Midbrain (tissue), 1 donor: ENCODE measurements at places on chromosomes 7 and 10.

DNA sequence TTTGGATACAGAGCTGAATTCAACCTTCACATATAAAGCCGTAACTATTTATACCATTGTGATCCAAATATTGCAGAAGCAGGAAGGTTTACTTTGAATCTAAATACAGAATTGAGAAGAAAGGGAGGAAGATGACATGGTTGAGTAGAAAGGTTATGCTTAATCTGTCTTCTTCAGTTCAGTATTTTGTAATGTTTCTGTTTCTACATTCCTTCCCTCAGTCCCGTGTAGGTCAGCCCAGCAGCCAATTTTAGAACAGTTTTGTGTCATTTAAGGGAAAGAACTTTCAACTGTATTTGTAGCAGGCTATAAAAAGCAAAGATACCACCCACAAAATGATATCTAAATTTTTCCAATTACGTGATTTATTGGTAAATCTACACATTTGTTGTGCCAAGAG, 97.4 kb downstream of the CPED1 start:
- no peak for DNase-seq

- no peak for DNase-seq
Observed at GRCh38 chr7:121410829-121411596, 14.9 kb upstream of the FAM3C start.

- DNase-seq, result no peak
Observed at GRCh38 chr10:59741048-59741447, 12.2 kb downstream of the MRLN start.

GRCh38 chr7:42414028-42414427, 177.0 kb upstream of the GLI3 start:
- DNase-seq, result no peak

DNA sequence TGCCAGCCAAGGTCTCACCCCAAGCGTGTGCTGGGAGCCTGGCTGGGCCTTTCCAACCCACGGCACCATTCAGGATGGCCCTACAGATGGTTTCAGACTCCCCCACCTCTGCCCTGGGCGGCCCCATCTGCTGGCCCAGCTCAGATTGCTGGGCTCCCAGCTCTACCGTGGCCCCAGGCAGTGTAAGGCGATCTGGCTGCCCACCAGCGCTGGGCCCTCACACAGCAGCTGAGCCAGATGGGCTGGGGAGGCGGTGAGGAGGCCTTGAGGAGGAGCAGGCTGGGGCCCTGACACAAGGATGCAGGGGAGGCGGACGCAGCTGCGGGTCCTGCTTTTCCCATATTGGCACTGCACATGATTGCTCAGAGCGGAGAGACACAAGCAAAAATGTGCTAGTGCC, 162.8 kb downstream of the NRF1 start:
- no peak for DNase-seq

DNA sequence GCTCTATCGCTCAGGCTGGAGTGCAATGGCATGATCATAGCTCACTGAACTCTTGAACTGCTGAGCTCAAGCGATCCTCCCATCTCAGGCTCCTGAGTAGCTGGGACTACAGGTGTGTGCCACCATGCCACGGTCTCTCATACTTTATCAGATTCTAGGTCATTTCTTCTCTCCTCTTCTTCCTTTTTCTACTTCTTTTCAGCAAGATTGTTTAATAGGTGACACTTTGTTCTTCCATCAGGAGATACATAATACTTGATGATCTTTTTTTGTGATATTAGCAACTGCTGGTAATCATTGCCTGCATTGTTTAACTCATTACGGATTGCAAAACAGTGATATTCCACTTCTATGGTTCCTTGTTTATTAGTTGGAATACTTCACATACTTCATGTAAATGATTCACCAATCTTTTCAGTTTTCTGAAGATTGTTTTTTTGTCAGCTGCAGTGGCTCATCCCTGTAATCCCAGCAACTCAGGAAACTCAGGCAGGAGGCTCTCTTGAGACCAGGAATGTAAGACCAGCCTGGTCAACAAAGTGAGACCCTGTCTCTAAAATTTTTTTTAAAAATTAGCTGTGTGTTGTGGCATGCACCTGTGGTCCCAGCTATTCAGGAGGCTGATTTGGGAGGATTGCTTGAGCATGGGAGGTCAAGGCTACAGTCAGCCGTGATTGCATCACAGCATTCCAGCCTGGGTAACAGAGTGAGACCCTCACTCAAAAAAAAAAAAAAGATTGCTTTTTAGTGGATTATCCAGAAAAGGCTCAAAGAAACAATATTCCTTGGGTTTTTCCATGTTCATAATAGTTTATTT, 36.2 kb upstream of the CHST3 start:
- no peak for DNase-seq

DNA sequence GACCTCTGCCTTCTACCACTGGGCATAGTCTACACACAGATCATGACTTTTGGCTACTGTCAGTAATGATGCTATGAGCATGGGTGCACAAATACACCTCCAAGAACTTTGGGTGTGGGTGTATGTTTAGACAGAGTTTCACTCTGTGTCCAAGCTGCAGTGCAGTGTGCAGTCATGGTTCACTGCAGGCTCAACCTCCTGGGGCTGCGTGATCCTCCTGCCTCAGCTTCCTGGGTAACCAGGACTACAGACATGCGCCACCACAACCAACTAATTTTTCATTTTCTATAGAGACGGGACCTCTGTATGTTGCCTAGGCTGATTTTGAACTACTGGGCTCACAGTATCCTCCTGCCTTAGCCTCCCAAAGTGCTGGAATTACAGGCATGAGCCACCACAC, 194.4 kb downstream of the NSUN6 start:
- no peak for DNase-seq
